Gastroesophageal sphincter (tissue), 4 donors: ENCODE measurements at places on chromosomes 4 and X. TPM values are rescaled to one million over a fixed set of nuclear protein-coding genes. Genes with fewer than 3 reads are reported as not detected.
A peak's percentile ranks its signal among the peaks of the same experiment; 100 is the strongest.

DNA sequence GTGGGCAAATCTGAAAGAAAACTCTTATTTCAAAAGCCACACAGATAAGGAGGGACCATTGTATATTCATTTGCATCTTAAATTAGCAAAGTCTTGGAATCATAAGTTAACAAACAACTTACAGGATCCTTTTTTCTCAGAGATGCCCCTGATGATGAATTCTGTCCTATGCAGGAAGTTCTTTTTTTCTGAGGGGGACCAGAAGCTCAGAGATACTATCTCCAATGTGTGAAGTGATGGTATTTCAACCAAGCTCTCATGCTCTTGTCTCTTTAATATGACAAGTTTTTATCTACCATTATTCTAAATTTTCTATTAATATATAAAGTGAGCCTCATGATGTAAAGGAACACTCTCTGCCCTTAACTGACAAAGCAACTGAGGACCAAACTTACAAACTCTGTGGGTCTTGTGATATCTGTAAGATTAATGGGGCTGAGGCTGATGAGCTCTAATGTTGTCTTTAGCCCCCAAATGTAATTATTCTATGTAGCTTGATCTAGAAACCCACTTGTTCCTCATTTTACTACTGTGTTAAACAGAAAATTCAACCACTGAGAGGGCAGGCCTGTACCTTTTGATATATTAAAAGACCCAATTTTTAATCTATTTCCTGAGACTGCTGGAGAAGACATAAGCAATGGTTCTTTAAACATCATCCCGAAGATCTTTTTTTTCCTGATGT, 27.0 kb downstream of the TEC start:
- no peak for ATAC-seq

- ATAC-seq = no peak
Observed at GRCh38 chr4:79979785-79980437, 93.1 kb downstream of the ANTXR2 start.

DNA sequence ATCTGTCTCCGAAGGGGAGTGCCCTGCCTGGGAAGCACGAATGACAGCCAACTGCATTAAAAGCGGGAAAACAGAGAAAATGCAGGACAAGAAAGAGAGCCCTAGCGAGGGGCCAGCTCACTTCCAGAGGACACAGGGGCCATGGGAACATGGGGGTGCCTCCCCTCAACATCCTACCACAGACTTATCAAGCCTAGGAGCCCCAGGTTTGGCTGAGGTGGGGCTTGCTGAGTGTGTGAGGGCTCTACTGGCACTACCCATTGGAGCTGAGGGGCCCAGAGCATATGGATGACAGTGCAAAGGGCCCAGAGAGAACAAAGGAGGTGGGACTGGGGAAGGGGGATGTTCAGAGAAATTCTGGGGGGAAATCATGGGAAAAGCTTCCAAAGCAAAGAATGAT, 101.8 kb downstream of the PJA1 start:
- ATAC-seq = no peak

GRCh38 chrX:21911481-21911880, 29.0 kb upstream of the SMS start:
- ATAC-seq = no peak

- ATAC-seq = peak; percentile 53
Observed at GRCh38 chrX:45479196-45479834, 278.6 kb upstream of the DIPK2B start.

The RASSF6 gene
- total RNA-seq = 0.15 TPM
